ENCODE measurements at places on chromosomes 6 and 20.

DNA sequence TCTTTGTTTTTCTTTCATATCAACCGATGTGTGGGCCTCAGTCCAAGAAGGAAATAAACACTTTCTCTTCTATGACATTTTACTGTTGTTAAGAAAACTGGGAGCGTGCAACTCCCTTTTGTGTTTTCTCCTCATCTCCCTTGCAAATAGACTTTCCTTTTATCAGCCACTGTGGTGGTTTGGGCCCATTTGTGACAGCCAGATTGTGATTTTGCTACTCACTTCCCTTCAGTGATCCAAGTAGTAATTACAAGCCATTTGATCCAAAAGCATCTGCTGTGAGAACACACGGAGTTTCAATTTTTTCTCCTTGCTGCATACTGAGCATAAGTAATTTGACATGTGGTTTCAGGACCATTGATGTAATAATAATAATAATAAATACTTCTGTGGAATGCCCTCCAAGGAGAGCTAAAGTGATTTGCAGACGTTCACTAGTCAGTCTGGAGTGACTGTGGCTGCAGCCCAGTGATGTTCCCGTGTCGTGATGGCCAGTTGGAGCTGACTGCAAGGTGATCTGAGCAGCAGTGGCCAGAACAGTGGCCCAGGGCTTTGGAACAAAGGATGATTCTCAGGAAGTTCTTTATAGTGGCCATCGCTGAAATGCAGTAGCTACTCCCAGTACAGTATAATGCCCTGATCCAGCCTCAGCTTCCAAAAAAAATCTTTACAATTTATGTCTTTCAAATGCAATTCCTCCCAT lies 91.9 kb upstream of the CLDN20 start:
- no peak for DNase-seq

DNA sequence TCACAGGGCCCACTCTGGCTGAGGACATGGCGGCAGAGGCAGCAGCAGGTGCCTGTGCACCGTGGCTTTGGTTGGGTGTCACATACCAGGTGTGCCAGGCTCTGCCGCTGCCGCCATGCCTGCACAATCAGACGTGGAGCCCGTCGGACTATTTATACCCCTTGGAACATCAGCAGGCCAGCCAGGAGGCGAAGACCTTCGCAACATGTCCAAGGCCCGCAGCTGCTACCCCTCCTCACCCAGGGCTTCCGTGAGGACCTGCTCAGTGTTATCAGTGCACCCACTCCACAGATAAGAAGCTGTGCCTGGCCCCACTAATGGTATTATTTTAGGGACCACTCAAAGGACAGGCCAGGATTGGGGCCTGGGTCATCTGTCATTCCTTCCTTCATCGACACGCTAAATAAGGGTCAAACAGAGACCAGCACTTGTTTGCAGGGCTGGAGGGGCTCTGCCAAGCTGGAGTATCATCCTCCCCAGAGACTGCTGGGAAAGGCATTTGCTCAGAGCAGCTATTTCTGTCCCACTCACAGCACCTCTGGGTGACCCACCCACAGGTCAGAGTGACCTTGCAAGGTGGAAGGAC lies 109.2 kb downstream of the BMP7 start:
- no peak for DNase-seq

- DNase-seq, result no peak
Measured at GRCh38 chr6:110103260-110103659, 76.2 kb downstream of the WASF1 start.

DNA sequence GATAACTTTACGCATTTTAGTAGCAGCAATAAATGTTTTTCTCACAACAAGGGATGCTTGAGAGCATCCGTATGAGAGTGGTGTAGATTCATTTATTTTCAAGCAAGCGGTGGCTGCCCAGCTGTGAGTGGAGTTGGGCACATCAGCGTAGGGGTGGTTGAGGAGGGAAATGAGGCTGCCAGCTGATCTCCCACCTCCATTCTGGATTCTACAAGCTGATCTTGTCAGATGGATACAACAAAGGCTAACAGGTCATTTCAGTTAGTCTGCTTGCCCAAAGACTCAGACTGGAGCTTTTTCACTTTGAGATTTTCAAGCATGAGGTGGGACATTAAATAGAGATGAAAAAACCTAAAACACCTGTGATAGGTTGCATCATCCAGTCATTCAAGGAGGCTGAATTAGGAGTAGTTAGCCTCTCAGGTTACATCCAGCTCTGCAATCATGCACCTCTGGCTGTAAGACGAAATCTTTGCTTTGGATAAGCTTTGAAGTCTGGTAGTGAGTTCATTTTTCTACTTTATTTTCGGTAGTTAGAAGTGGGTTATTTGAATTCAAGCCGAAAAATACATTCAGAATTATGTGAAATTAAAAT lies 1.9 kb upstream of the BACH2 start:
- DNase-seq, result no peak

DNA sequence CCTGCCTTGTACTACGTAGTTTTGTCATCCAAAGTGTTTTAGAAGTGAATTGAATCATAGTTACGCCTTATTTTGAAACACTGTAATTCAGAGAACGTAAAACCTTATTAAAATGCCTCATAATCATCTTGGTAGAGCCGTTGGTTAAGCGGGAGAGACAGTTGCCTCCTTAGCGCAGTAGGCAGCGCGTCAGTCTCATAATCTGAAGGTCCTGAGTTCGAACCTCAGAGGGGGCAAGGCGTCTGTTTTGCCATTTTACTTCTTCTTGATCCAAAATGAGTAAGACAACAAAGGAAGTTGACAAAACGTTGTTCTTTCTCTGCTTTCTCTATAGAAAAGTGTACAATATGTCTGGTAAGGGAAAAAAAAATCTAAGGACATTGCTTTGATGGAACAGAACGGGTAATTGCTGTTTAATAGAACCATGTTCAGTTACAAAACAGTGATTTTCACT lies 20.7 kb upstream of the TRIM27 start:
- no peak for DNase-seq

- no peak for DNase-seq
Measured at GRCh38 chr20:15682690-15683089, 890.6 kb downstream of the KIF16B start.

DNA sequence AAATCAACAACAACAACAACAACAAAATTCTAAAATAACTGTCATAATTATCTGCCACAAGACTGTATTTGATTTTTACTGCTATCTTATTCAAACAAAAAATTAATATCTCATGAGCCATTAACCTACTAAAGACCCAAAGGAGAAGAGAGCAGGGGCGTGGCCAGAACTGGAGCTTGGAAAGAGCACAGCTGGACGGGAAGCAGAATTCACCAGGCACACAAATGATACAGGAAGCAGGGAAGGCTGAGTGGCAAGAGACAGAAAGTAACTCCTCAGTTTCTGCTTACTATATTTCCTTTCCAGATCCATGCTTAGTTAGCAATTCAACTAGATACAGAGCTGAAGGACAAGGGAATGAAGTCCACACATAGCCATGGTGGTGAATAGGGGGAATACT lies 54.4 kb downstream of the FKBP5 start:
- no peak for DNase-seq

DNA sequence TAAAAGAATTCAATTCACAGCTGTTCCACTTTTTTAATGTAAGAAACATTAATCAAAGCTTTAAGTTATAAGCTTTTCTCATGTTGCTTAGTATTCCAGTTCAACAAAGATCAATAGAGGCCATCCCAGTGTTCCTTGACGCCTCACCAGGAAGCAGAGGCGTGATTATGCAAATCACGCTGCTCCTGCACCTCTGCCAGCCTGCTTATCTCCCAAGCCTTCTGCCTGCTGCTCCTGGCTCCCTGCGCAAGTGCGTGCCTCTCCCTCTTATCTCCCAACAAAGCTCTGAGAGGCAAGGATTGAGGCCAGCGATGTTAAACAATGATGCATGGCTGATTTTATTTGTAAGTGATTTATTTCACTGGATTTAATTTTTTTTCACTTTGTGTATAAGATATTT lies 42.8 kb downstream of the INSM1 start:
- no peak for DNase-seq

DNA sequence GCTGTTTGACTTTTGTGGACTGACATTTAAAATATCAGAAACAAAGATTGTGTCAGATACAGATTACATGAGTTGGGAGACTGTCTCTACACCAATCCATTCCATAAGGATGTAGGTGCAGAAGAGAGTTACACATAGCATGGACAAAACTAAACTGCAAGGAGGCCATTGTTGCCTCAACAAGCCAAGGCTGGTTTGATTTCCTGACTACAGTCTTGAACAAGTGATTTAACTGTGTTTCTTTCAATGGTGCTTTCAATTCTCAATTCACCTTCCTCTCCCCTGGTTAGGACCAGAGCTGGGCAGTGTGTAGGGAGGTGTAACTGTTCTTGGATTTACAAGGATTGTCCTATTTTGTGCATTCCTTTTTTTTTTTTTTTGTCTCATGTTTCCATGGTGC lies 82.2 kb downstream of the AGPAT4 start:
- no peak for DNase-seq
